GF-D8 (cell line): ENCODE measurements at places on chromosomes 6 and 20.

- no peak for DNase-seq
Observed at GRCh38 chr6:33820784-33821520, 17.1 kb upstream of the MLN start.

DNA sequence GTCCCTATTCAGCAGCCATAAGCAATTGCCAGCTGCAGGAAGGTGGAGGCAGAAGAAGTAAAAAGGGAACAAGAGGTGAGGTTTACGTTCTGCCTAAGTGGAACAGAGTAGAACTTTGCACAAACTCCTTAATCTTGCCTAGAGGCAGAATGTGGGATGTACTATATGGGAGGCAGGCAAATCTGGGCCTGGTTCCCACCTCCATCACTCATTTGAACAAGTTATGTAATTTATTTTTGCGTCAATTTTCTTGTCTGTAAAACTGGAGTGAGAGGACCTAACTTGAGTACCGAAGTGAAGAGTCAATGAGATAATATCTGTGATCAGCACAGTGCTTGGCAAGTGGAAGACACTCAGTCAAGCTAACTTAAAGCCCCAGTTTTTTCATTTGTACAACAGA is 2.0 kb upstream of the TPBG start:
- no peak for DNase-seq

GRCh38 chr6:165049362-165049761 is 260.0 kb downstream of the C6orf118 start:
- no peak for DNase-seq

DNA sequence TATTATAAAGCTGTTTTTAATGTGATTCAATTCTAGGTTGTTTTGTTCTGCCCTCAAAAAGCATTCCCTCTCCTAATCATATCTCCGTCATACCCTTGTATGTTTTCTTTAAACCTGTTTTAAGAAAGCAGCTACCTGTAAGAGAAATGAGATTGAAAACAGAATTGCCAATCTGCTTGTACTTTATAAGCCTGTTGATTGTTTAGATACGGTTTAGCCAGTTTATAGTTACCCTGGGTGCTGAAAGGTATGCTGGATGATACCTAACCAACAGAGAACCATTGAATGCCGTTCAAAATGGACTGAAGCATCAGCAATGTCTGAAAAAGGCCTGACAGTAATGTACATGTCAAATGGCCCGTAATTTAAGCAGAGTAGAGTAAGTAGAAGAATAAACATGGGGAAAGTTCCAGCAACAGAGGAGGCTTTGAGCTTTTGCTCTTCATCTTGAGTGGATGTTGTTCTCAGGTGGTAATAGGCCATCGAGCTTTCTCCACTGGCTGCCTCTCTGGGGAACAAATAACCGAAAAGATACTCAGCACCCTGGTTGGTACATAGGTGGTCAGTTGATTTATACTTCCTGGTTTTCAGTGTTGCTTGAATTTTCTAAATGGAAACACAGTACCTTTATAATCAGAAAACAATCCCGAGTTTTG is 27.5 kb downstream of the PTPN1 start:
- no peak for DNase-seq

- no peak for DNase-seq
Observed at GRCh38 chr6:176766-177165, 115.5 kb upstream of the DUSP22 start.

GRCh38 chr20:37265152-37265551 is 3.5 kb upstream of the GHRH start:
- peak; percentile 84 for DNase-seq

GRCh38 chr6:131372535-131372934 is 200.5 kb upstream of the ARG1 start:
- no peak for DNase-seq

GRCh38 chr6:155996151-155996550 is 540.5 kb upstream of the NOX3 start:
- no peak for DNase-seq

GRCh38 chr20:37481610-37482009 is 39.4 kb upstream of the NNAT start:
- DNase-seq = no peak

DNA sequence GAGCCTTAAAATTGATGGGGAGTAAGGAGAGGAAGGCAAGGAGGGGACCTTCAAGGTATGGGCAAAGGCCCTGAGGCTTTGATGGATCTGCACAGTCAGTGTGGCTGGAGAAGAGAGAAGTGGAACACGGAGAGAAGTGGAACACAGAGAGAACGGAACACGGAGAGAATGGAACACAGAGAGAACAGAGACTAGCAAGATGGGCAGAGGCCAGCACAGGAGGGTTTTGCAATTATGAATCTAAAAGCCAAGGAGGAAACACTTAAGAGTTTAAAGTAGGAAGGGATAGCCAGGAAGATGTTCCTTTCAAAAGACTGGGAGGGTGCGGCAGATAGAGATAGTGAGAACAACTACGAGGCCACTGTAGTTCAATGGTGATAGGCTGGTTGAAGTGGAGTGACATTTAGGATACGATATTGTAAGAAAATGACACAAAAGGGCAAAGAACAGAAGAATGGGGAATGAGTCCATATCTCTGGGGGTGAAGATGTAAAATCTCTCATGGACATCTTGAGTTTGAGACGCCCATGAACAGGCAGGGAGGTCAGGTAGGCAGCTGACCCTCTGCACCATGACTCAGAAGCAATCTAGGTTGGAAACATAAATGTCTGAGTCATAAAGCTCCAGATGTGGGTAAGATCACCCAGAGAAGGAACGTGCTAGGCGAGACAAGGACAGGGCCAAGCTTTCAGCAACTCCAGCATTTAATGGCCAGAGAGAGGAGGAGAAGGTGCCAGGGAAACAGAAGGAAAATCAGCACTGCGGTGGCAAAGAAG is 25.4 kb downstream of the ZMYND8 start:
- DNase-seq = no peak

DNA sequence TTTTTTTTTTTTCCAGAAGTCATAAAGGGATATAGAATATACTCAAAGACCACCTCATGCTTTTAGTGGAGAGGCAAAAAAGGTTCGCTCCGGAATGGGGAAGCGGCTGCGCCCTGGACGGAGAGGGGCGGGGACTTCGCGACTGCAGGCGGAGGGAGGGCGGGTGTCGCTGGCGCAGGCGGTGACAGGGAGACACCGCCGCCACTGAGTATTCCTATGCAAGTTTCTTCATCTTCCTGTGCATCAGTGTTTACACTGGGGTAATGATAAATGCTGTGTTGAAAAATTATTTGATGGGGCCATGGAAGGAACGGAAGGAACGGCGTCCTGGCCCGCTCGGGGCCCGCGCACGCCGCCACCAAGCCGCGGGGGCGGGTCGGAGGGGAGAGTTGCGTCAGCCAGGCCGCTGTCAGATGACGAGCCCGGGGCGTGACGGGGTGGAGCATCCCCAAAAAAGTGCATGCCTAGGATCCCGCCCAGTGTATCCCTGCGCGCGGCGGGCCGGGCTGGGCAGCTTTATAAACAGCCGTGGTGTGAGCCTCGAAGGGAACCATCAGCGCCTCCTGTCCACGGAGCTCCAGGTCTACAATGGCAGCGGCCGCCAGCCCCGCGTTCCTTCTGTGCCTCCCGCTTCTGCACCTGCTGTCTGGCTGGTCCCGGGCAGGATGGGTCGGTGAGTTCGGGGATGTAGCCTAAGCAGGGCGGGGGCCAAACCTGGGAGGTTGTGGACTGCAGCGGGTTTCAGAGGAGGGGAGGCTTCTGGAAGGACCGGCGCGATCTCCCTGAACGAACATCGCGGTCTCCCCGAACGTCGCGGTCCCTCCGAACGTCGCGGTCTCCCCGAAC is at the start of gene ULBP1:
Gene ULBP1 (plus strand): TSS at position 482 of the 846 bp plus-strand sequence. CDS start 107 bp downstream, at position 589.
- peak; percentile 1 for DNase-seq

- DNase-seq = no peak
Observed at GRCh38 chr6:149190224-149190831, 127.2 kb upstream of the TAB2 start.

GRCh38 chr20:3932277-3932676 is 43.1 kb downstream of the PANK2 start:
- DNase-seq = no peak

- no peak for DNase-seq
Observed at GRCh38 chr6:119210596-119210995, 132.1 kb upstream of the FAM184A start.

DNA sequence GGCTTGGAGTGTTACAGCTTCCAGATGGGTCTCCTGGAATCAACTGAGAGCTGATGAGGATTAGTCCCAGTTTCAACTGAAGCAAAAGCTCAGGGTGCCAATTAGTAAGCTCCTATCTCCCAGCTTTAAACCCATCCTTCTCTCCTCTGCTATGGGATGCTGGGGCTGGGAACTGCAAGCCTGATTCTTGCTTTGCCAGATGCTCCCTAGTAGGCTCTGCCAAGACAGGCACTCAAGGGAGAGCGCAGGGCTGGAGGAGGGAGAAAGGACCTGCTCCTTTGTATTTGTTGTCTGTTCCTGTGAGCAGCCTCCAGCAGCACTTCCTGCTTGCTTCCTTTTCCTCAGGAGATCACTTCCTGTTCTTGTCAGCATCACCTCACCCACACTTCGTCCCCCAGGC is 309.7 kb downstream of the KIF16B start:
- no peak for DNase-seq

DNA sequence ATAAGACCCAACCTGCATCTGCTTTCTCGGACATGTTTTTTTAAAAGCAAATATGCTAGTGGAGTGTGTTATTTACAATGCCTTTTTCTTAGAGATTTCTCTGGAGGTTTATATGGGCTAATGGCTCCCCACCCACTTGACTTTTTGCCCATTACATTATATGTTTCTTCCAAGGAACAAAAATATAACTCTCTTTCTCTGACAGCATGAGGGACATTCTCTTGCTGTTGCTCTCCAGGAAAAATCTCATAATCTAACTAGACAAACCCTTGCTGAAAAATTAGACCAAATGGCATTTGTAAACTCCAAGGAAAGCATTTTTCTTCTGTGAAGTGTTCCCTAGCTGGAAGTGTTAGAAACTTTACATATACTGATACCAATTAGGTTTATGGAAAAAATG is 213.7 kb downstream of the PRL start:
- no peak for DNase-seq

DNA sequence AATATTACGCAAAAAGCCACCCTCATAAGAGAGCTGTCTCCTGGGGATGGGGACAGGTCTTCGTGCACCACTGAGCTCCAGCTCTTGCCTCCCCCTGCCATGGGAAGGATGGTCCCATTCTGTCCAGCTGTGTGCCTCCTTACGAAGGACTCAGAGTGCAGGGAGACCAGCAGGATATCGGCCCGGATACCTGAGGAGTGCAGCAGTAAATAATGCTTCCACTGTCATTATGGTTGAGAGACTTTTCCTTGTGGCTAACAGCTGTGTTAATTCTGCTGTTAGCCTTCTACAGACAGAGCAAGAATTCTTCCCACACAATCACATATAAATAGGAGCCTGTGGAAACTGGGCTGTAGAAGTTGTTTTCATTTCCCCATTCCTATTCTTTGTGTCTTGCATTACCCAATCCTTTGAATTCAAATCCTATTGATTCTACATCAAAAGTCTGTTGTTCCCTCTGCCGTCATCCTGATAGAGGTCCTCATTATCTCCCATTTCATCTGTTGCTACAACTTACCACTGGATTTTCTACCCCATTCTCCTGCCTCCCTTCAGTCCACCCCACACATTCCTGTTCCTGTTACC is 364.6 kb upstream of the SOX4 start:
- DNase-seq = no peak

- no peak for DNase-seq
Observed at GRCh38 chr20:48782901-48783308, 44.9 kb downstream of the PREX1 start.

DNA sequence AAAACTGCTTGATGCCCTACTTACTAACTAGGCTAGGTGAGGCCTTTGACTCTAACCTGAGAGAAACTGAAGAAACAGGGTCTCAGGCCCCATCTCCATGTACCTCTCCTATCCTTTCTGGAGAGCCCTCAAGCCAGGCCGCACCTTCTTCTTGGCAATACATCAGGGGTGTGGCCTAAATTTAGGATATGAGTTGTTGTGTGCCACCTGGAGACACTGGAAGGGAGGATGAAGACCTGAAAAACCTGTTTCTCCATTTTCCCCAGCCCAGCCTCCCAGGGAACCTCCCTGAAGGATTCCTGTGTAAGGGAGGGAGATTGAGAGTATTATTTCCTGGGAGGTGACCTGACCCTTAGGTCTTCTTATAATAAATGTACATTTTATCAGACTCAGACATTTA is 3.1 kb downstream of the LY6G6D start:
- no peak for DNase-seq

GRCh38 chr6:98579941-98580340 is 254.4 kb upstream of the POU3F2 start:
- DNase-seq = no peak

DNA sequence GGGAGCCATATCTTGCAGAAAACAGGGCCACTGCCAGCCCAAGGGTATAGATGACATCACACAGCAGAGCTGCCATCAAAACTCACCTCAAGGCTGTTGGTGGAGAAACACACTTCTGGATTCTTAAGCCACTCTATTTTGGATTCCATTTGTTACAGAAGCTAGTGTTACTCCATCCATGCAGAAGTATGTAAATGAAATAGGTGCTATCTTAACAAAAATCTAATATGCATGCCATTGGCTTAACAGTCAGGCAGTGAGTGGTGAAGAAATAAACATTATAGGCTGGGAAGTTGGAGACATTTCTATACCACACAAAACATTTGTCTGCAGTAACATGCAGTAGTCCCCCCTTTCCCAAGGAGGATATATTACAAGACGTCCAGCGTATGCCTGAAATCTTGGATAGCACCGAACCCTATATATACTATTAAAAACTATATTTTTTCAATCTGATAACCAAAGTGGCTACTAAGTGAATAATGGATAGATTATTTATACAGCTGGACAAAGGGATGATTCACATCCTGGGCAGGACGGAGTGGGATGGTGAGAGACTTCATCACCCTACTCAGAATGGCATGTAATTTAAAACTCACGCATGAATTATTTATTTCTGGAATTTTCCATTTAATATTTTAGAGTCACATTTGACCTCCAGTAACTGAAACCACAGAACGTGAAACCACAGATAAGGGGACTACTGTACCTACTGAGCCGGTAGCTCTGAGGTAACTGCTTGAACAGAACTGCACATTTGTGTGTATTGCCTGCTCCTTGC is 160.0 kb upstream of the PLN start:
- DNase-seq = no peak

DNA sequence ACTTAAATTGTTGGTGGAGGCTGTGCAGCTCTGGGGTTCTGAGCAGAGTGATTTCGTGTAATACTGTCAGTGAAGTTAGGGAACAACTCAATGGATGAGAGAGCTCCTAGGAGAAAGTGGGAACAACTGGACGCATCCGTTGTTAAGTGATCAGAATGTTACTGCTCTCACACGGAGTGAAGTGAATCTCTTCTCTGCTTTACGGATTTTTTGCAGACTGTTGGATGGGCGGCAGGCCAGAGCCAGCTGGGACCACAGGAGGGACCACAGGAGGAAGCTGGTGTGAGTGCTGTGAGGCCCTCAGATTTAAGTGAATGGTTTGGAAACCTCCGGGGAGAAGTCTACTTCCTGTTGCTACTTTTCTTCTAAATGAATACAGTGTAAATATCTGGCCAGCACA is 23.7 kb upstream of the PPP1R14C start:
- peak; percentile 23 for DNase-seq

- no peak for DNase-seq
Observed at GRCh38 chr6:165677091-165677490, 14.1 kb upstream of the PDE10A start.
